Forelimb muscle (tissue), 1 donor: ENCODE measurements at places on chromosomes 7 and 10. TPM values are rescaled to one million over a fixed set of nuclear protein-coding genes. Genes with fewer than 3 reads are reported as not detected.
A peak's percentile ranks its signal among the peaks of the same experiment; 100 is the strongest.

Gene INHBA
- polyA plus RNA-seq = 3.4 TPM

Gene VWDE
- 1.6 TPM for polyA plus RNA-seq

Gene RELN
- polyA plus RNA-seq = 3.5 TPM

Gene ADARB2
- polyA plus RNA-seq = 0.16 TPM

Gene CYP2C19
- not detected for polyA plus RNA-seq

Gene SUN1
- polyA plus RNA-seq = 218 TPM

Gene UTF1
- not detected for polyA plus RNA-seq

Gene TFPI2
- polyA plus RNA-seq = 1.6 TPM

Gene AGAP6
- polyA plus RNA-seq = 18.5 TPM

Gene FAM13C
- polyA plus RNA-seq = 27.4 TPM

GRCh38 chr7:44132039-44132438 is 8.7 kb upstream of the POLD2 start:
- no peak for DNase-seq

DNA sequence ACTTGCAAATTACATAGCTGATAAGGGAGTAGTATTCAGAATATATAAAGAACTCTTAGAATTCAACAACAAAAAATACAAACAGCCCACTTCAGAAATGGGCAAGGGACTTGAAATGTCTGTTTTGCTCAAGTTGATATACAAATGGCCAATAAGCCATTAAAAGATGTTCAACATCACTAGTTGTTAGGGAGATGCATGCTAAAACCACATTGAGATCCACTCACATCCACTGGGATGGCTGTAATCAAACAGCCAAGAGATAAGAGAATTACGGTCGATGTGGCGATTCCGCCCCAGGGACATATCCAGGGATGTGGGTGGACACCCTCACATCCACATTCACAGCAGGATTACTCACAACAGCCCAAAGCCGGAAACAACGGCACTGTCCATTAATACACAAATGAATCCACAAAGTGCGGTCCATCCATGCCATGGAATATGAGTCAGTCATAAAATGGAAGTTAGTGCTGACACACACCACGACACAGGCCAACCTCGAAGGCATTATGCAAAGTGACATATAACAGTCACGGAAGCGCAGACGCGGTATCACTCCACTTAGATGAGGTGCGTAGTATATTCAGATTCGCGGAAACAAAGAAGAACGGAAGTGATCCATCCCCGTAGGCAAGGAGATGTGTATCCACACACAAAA is 227.8 kb downstream of the DNAJB6 start:
- no peak for DNase-seq

DNA sequence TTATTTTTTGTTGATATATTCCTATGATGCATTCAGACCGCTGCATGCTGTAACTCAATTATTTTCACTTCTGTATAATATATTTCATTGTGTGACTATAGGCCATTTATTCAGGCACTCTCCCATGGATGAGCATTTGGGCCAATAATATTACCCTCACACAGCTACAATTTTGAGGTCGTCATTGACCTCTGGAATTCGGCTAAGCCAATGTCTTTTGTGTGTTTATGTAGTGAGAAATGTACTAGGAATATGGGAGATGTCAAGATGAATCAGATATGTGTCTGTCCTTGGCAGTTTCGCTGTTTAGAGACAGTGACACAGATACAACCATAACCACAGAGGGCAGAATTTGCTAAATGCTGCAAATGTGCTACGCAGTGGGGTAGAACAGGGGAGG is 474.2 kb downstream of the ADRA2A start:
- DNase-seq = no peak

DNA sequence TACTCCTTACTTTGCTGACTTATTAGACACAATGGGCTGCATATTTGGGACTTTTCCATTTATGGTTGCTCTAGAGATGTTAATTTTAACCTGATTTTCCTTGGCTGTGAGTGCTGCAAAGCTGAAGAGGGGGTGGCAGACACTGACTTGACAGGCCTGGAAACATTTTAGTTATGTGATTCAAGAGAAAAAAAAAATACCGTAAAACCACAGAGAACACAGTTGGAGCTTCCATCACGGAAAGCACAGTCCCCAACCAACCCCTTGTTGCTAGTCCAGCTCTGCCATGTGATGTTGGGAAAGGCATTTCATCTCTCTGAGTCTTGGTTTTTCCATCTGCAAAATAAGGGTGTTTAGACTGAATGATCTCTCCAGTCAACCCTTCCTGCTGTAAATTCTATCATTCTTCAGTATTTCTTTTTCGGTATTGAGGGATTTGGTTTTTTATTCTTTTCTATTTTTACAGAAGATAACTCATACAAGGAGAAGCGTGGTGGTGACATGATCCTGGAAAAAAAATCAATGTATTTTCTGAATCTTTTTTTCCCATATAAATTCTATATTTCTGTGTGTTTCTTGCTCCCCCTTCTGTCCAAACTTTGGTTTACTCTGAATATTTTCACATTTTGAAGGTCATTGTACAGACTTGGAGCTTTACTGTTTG is 246.1 kb downstream of the REEP3 start:
- DNase-seq = peak; percentile 77

GRCh38 chr10:97182288-97182990 is 3.3 kb downstream of the SLIT1 start:
- no peak for DNase-seq

DNA sequence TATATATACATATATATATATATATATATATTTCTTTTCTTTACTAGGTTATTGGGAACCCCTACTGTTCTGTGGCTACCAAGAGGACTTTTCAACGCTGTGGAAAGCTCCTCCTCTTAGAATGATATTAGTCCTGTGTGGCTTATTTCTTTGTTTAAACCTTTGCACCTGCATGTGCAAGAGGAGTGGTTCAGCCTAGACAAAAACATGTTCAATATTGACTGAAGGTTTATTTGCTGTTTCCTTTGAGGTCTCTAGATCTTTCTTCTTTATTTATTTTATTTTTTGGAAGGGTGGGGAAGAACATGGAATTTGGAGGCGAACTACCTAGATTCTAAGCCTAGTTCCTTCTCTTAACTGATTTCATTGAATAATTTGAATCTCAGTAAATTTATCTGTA is 118.1 kb downstream of the GNAT3 start:
- no peak for DNase-seq

DNA sequence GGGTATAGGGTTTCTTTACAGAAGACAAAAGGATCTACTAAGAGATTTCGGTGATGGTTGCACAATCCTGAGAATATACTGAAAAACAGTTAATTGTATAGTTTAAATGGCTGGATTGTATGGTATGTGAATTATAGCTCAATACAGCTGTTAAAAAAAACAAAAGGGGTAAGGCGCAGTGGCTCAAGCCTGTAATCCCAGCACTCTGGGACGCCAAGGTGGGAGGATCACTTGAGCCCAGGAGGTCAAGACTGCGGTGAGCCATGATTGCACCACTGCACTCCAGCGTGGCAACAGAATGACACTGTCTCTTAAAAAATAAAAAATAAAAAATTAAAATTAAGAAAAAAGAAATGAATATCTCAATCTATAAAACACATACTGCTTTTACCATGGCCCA is 18.5 kb downstream of the ESYT2 start:
- DNase-seq = no peak

GRCh38 chr7:45726883-45727282 is 146.0 kb downstream of the CCDC201 start:
- DNase-seq = no peak

DNA sequence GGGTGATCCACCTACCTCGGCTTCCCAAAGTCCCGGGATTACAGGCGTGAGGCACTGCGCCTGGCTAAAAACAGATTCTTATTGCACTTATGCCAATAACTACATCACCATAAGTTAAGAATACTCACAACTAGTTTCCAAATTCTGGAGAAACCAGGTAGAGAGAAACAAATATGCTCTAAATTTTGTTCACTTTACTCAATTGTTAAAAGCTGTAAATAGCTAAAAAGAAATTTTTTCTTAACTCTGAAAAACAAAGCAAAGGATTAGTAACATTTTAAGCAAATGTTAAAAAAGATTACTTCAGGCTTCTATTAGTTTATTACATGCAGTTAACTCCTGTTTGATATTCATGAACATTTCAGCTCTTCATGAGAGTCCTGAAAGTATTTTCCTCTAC is 28.3 kb upstream of the ZMIZ2 start:
- DNase-seq = no peak

DNA sequence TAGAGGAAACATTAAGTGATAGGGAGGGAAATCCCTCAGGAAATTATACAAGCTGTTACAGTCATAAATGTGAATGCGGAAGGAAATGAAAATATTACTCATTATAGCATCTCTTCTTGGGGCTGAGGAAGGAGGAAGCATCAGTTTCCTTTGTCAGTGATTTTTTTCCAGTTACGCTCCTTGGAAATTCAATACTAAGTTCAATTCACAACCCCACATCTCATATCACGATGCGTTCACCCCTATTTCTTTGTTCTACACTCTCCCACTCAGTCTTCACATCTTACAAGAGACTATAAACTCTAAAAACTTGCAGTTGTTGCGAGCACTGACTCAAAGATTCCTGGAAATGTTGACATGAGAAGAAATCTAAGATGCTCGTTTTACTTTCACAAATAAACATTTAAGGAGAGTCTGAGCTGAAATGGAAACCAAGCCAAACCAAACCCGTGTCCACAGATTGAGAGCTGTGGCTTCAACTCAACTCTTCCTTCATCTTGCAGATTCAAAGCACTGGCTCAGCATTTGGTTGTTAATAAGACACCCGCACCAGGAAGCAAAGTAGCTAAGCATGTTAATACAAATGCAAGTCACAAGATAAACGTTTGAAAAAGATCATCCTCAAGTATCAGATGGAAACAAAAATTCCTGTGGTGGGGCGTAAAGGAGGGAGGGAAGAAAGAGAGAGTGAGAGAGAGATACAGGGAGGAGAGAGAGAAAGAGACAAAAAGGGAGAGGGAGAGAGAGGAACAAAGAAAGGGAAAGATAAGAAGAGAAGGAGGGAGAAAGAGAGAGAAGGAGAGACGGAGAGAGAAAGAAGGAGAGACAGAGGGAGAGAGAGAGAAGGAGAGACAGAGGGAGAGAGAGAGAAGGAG is 150.0 kb upstream of the RSU1 start:
- no peak for DNase-seq

- no peak for DNase-seq
These were observed 6.5 kb downstream of the RBP4 start for GRCh38 chr10:93594518-93594917.

GRCh38 chr10:113867904-113868303 is 13.4 kb downstream of the NHLRC2 start:
- DNase-seq = no peak

- no peak for DNase-seq
These were observed 285.1 kb downstream of the ZEB1 start for GRCh38 chr10:31604096-31604495.

DNA sequence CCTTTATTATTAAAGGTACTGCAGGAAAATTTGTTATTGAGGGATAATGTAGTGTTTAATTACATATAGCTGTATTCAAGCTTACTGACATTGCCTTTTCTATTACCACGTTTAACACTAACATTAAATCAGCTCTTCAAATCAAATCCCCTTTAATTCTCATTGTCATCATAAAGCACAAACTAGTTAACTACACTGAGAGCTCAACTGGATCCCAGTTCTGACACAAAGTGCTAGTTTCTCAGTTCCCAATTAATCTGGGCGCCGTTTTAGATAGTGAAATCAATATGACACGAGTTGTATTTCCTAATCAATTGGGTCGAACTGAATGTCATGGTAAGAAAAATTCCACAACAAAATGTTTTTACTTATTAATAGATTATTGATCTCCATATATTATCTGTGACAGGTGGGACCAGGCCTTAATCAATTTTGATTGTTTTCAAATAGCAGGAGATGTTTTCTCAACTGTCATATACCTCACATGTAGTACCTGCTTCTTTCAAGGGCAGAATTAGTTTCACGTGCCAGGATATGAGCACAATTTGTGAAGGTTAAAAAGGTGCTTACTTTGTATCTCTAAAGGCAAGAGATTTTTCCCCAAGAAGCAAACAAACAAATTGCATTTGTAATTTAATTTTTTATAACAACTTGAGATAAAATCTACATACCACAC is 71.0 kb downstream of the AASS start:
- no peak for DNase-seq

DNA sequence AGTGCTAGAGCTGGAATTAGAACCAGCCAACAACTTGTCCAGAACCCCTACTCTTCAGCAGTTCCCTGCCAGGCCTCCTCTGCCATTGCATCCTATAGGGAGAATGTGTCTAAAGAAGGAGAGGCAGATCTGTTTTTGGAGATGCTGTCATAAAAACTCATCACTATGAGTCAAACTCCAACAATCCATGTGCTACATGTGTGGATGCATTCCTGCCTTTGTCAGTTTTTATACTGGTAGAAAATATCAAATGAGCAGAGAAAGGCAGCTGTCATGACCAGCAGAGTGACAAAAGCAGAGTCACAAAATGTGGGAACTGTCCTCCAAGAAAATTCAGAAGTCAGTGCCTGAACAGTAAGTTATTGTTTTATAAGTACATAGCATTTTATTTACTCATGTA is 93.0 kb downstream of the ABLIM1 start:
- no peak for DNase-seq

GRCh38 chr10:87878664-87879459 is 15.4 kb downstream of the PTEN start:
- DNase-seq = no peak

DNA sequence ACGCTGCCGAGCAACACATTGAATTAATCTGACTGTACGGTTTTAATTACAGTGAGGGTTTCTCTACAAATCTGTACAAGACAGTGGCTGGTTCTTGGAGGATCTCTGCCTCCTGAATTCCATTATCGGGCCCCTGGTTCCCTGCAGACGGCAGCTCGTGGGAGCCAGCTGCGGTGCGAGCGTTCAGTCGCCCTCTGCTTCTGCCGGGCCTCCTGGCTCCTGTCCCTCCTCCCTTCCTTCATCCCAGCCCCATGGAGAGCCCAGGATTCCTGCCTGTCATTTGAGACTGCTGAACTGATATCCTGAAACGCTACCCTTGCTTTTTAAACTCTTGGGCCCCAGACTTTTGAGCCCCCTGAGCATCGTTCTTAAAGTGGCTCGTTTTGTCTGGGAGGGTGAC is 6.6 kb upstream of the DLX6 start:
- no peak for DNase-seq
